Spinal cord (tissue), 10 donors: ENCODE measurements at places on chromosomes 2 and 18. TPM values are rescaled to one million over a fixed set of nuclear protein-coding genes. Genes with fewer than 3 reads are reported as not detected.

The PTPRM gene
- 123 TPM for polyA plus RNA-seq

The LRP1B gene
- 22.1 TPM for polyA plus RNA-seq

The ITPRID2 gene
- 73.9 TPM for polyA plus RNA-seq

The STPG4 gene
- 0.74 TPM for polyA plus RNA-seq

The SLC9A4 gene
- 0.12 TPM for polyA plus RNA-seq

The CHRND gene
- polyA plus RNA-seq, result 0.74 TPM

The MERTK gene
- polyA plus RNA-seq, result 16.8 TPM

The HOXD8 gene
- polyA plus RNA-seq, result 29.9 TPM

The MC4R gene
- 3.8 TPM for polyA plus RNA-seq

The HTRA2 gene
- 57.3 TPM for polyA plus RNA-seq

The RESP18 gene
- 7.0 TPM for polyA plus RNA-seq

The HOXD12 gene
- polyA plus RNA-seq, result not detected

The UGT1A3 gene
- polyA plus RNA-seq, result not detected

The KCNK3 gene
- polyA plus RNA-seq, result 35.4 TPM

The CFAP65 gene
- 5.3 TPM for polyA plus RNA-seq

The RAX gene
- polyA plus RNA-seq, result not detected

The CFAP221 gene
- polyA plus RNA-seq, result 20.3 TPM

The EVX2 gene
- polyA plus RNA-seq, result 1.1 TPM

The TSN gene
- 68.0 TPM for polyA plus RNA-seq

The CHMP3 gene
- 83.5 TPM for polyA plus RNA-seq

The SCN7A gene
- 7.8 TPM for polyA plus RNA-seq
